ENCODE measurements at places on chromosomes 2 and 18.

DNA sequence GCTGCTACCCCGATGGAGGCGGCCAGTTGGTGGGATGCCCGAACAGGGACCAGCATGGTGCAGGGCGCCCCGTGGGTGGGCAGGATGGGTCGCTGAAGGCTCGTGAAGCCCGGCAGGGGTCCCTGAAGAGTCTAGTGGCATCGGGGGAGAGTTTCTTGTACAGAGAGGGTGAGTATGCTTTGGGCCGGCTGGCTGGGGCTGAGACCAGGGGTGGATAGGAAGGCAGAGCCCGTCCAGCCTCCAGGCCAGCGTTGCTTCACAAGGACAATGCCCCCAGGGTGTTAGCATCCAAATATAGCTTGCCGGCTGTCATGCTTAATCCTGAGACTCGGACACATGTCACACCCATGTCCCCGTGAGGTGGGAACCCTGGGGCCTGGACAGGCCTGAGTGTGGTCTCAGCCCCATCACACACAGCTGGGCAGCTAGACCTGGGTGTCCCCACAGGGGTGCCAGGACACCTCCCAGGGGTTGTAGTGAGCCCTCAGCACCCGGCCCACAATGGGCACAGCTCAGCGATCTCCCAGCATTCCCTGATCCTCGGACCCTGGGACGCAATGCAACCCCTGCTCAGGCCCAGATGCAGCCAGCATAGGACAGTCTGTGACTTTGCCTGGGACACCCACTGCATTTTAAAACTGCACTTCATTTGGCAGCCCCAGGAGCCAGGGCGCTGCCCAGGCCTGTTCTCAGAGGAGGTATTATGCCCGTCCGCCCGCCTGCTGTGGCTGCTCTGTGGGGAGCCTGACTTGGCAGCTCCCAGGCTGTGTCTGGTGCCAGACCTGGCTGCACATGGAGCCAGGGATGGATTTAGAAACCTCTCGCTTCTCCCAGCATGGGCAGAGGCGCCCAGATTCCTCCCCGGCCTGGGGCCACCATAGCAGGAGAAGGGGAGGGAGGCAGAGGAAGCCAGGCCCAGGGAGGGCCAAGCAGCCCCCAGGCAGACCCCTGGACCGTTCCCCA is 36.4 kb downstream of the RAMP1 start:
- DNase-seq = no peak

DNA sequence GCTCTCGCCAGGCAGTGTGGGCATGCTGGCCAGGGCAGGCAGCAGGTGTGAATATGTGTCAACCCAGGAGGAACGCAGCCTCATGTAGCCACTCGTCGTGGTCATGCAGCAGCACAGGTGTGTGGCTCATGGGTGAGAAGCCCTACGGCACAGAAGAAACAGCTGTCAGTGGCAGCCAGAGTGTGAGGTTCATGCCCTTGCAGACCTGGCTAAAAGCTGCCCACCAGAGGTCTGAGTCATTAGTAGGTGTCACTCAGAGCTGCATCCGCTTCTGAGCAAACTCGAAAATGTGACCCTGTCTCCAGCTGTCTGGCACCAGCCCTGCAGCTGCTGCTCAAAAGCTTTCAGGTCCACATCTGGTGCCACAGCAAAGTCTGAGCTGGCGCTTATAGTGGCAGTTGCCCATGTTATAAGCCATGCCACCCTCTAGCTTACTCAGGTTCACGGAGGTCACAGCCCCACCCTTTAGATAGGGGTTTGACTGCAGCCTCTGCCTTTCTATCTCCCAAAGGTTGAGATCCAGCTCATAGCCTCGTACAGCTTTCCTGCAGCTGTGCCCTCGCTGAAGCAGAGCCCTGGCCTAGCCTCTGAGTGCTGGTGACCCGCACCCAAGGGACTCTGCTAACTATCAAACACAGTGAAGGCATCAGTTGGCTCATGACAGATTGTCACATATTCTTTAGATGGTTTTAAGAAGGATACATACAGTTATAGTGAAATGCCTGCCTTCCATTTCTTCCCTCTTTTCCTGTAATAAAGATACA is 195.0 kb downstream of the CCDC102B start:
- no peak for DNase-seq

- no peak for DNase-seq
Observed at GRCh38 chr18:48095726-48096125, 165.3 kb upstream of the SMAD2 start.

DNA sequence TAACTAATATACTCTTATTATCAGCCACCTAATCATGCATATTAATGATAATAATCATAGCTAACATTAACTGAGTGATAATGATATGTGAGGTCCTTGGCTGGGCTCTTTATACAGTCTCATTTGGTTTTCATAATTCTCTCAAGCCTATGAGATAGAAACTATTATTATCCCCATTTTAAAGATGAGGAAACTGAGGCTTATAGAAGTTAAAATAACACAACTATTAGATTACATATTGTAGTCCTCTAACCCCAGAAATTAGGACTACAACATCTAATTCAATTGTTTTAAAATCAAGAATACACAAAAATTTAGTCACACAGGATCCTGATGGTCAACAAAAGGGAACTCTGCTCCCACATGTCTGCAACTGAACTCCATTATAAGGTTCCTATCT is 83.6 kb upstream of the ITGB6 start:
- no peak for DNase-seq

DNA sequence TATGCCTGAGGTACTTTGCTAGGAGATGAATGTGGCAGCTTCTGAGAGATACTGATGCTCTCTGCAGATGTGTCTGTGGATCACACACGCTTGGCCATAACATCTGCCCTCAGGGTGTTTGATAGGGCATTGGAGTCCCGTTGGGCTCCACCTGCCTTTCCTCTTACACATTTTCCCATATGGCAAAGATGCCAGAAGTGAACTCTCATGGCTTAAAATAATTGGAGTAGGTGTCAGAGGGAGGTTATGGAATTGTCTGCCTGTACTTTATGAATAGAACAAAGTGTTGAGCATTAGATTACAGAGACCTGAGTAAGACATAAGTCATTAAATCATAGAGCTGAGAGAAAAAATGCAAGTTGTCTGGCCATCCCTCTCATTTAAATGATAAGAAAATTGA is 75.3 kb upstream of the PNPT1 start:
- DNase-seq = no peak

GRCh38 chr2:84873350-84873749 is 7.5 kb downstream of the TRABD2A start:
- DNase-seq = no peak

DNA sequence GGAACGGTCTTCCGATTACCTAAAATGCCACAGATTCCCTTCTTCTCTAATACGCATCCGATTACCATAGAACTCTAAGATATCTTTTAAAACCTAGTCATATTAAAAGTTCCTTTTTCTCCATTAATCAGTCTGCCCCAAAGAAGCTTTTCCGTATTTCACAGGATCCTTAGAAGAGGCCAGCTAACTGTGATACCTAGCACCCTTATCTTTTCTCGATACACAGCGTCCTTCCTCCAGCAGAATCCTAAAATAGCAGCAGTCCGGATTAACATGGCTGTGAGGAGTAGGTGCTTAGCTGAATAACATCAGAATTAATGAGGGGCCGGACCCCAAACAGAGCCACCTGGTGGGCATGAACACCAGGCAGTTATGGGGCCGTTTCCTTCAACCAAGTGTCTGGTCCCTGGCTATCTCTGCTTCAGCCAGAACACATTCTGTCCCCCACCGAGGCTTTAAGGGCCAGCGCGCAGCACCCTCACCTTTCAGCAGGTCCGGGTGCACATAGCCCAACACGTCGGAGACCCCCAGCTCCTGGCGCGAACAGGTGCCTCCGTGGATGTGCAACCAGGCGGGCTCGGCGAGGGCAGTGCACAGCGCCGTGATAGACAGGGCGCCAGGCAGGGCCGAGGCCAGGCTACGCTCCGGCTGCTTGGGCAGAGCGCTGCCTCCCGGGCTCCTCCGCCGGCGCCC is 995 bp downstream of the TMEM127 start:
- no peak for DNase-seq

GRCh38 chr2:69525261-69525660 is 88.0 kb upstream of the NFU1 start:
- no peak for DNase-seq

- no peak for DNase-seq
Observed at GRCh38 chr2:240375024-240375645, 60.3 kb upstream of the GPC1 start.

GRCh38 chr2:132547090-132547687 is 122.8 kb downstream of the LYPD1 start:
- no peak for DNase-seq

DNA sequence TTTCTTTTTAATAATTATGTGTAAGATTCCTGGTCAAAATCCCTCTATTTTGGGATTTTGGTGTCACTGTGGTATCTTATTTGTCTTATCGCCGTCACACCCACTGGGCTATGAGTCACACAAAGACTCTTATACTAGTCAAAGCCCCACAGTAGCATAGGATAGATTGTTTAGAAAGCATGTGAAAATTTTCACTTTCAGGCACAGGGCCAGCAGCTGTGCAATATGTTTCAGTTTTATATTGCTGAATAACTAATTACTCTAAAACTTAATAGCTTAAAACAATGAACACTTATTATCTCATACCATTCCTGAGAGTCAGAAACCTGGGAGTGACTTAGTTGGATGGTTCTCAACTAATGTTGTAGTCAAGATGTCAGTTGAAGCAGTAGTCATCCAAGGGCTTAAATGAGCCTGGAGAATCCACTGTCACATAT is 24.0 kb downstream of the CFAP210 start:
- no peak for DNase-seq

DNA sequence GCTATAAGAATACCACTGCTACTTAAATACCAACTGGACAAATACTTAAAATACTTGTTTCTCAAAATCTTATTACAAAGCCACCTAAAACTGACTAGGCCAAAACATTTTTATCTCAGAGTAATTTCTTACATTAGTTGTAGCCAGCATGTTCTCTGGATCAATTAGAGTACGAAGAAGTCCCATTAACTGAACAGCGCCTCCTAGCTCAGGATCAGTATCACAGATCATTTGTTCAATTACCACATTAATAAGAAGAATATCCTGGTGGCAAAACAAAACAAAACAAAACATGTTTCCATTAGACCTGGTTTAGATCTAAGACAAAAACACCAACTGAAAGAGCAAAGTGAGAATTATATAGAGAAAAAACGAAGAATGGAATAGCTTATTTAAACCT is 36.0 kb downstream of the PPP4R3B start:
- no peak for DNase-seq

DNA sequence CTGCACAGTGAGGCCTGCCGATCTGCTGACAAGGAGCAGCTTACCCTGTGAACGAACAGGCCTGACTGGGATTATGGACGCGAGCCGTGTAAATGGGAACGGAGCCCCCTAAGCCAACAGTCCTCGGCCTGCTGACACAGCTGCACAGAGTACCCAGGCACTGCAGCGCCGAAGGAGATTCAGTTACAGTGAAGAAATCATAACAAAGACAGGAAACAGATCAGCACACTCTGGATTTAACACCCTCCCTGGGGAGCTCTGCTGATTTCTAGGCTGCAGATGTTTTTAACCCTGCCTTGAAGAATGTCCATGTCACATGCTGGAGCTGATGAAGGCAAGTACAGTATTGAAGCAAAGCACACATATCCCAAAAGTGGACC is 43.4 kb downstream of the COLEC12 start:
- DNase-seq = no peak

DNA sequence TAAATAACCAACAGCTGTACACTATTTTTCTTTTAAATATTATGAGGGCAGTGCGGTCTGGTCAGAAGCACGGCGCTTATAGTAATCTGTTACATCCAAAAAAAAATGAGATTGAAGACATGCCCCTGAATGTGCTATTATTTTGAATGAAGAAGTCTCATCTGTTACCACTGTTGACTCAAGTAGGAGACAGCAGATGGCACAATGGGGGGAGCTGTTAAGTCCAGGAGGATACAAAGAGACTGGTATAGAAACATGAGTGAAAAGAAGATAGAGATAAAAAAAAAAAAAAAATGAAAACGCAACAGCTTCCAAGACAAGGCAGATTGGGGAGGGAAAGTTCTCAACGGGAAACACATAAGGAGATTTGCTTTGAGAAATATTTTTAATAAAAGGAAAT is 425.5 kb upstream of the PKDCC start:
- DNase-seq = no peak

DNA sequence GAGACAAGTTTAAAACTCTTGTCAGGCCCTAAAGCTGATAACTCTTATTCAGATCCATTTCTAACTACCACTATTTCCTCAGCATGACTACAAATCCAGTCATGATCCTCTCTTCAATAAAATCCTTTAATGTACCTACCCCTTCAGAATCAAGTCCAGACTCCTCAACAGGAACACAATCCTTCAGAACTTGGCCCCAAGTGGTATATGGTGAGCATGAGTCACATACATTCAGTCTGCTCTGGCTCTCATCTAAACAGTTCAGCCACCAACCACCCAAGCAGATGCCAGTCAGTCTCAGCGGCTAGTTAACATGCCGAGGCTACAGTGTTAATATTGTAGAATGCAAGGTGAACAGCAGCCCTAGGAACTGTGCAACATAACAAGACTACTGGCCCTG is 9.7 kb downstream of the LMAN2L start:
- no peak for DNase-seq

DNA sequence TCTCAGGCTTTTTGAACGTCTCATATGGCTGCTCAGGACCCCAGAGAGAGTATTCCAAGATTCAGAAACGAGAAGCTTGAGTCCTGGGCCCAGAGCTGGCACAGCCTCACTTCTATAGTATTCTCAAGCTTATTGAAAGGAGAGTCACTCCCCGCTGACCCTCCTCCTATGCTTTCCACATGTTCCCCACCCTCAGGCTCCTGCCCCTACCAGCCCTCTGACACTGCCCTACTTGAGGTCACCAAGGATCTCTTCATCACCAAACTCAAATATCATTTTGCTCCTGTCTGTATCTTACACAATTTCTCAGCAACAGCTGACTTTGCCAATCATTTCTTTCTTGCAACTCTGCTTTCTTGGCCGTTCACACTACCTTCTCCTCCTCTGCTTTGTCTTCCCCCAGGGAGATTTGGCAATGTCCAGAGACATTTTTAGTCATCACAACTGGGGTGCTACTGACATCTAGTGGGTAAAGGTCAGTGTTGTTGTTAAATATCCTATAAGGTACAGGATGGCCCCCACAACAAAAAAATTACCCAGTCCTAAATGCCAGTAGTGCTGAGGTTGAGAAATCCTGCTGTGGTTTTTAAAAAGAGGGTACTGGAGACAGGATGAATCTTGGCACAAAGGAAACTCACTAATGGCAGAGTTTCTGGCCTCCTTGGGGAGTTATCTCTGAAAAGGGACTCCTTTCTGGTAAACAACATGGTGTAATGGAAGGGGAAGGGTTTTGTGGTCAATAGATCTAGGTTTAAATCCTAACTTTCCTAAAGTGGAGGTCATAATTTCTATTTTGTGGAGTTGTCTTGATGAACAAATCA is 26.9 kb upstream of the INSIG2 start:
- no peak for DNase-seq

DNA sequence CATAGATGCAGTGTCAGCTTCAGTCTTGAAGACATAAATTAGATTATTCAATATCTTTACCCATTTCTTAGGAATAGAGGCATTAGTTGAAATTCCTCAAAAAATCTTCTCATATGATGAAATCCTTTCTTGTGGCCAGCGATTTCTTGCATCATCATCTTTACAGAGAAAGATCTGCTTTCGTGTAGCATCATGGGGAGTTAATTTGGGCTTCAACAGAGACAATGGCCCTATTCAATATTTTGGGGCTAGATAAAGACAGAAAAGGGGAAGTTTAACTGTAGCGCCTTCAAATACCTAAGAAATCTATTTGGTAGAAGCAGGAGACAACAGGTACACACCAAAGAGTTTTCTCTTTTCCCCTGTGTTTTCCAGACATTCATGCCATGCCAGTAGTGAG is 73.8 kb downstream of the TGFA start:
- no peak for DNase-seq

- no peak for DNase-seq
Observed at GRCh38 chr2:43175020-43175441, 51.4 kb downstream of the ZFP36L2 start.

GRCh38 chr2:50952596-50952995 is 79.3 kb downstream of the NRXN1 start:
- DNase-seq = no peak

Data from activated CD8-positive, alpha-beta memory T cell treated with anti-CD3 and anti-CD28 coated beads for 4 hours (primary cell).